Stimulated activated CD4-positive, alpha-beta T cell treated with anti-CD3 and anti-CD28 coated beads, Interleukin-1b, Interleukin-23, amount 100 ng/mL, for 1 hour (primary cell): ENCODE measurements at places on chromosomes 2 and 18.

DNA sequence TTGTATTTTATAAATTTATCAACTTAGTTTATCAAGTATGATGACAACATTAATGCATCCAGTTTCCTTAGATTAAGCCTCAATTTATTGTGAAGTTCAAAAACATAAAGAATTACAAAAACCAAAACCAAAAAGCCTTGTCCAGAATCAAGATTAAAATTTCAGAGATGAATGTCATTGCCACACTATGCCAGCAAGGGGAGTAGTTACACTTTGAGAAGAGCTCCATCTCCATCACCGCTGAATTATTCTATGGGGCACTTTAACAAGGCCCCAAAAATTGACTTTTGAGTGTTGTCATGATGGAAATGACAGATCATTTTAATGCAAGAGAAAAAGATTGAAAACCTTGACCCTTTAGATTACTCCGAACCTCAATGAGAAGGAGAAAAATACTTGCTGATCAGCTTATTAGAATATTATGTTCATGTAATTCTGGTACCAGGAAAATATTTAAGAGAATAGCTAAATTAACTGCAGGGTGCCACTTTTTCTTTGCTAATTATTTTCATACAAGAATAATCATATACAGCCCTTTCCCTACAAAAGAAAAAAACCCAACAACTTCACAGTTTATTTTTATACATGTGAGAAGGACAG, 152.5 kb upstream of the AQP4 start:
- no peak for DNase-seq

DNA sequence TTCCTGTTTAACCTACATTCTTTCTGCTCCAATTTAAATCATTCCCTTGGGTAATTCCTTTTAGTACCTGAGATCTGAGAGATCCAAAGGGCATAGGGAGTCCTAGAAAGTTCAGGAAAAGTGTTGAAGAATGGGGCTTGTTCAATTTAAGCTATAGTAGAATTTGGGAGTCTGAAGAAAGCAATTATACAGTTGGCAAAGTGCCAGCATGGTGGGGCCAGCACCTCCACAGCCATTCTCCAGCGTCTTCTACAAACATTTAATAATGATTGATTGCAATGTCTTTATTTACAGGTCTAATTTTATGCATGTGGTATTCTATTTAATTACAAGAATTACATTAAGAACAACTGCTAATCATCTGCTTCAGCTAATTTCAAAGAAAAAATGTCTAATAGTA, 957.7 kb upstream of the GYPC start:
- DNase-seq: no peak

DNA sequence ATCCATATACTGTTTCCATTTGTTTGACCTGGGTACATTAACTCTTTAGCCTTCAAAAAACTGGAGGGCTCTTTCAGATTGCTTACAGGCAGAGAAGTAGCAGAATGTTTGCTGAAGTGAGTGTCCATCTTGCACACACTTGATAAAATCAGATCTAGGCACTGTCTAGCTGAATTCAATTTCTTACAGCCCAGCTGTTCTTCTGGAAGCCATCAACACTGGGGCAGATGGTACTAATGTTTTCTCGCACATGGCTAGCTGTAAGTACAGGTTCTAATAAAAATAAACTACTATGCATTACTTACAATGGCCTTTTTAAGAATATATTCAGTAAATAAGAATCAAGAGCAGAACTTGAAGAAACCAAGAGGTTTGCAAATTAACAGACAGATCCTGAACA, 175.9 kb downstream of the NBAS start:
- DNase-seq: no peak

DNA sequence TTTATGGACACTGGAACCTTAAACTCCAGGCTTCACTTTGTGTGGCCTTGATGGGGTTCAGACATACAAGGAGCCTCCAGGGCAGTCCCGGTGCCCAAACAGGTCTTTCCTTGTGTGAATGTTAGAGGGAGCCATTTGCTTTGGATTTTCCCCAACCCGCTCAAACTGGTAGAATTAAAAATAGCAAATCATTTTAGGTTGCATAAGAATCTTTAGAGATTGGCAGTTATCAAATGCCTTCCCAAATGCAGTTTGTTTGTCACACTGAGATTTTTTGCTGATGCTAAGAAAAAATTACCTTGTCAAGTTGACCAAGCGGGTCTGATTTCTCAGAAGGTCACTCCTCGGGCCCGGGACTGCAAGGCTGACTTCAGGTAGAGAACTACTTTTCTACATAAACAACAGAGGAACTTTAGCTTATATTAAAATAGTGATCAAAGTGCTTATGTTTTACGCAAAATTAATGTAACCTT, 36.4 kb downstream of the ATP6V1C2 start:
- no peak for DNase-seq

- DNase-seq: no peak
These were observed 221.7 kb upstream of the SH3BP4 start for GRCh38 chr2:234730066-234730640.

GRCh38 chr2:128788636-128789220, 470.1 kb upstream of the HS6ST1 start:
- DNase-seq: no peak

DNA sequence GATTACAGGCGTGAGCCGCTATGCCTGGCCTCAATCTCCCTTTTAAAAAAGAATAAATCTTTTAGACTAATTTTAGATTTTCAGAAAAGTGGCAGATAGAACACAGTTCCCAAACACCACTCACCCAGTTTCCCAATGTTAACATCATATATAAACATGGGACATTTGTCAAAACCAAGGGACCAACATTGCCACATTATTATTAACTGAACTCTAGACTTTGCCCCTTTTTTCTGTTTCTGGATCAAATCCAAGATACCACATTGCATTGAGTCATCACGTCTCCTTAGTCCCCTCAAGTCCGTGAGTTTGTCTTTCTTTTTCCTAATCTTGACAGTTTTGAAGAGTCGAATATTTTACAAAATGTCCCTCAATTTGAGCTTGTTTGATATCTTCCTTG, 2.4 kb downstream of the C2orf42 start:
- no peak for DNase-seq

DNA sequence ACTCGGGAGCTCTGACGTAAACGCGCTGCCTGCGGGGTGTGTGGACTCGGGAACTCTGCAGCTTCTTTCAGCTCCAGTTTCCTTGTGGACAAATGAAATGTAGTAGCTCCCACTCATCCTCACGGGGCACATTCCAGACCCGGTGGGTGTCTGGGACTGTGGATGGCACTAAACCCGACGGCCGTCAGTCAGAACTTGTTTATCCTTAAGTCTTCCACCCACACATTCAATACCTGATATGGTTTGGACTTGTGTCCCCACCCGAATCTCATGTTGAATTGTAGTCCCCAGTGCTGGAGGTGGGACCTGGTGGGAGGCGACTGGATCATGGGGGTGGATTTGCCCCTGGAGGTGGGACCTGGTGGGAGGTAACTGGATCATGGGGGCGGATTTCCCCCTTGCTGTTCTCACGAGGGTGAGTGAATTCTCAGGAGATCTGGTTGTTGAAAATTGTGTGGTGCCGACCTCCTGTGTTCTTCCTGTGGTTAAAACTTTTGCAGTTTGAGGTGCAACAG, 81.2 kb upstream of the SNTG2 start:
- no peak for DNase-seq

DNA sequence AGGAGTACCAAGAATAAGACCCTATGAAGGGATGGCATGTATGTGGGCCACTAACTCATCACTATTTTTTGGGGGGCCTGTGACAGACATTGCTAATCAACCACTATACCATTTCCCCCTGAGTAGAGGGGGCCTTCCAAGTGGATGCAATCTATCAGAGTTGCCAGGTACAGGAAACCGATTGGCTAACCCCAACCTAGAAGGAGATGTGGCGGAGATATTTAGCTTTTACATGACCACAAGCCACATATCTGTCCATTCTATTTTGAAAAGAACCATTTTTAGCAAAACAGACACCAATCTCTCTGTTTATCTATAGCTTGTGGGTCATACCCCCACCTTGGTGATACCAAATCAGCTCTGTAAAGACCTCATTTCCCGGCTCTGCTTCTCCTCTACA, 51.0 kb downstream of the PAX8 start:
- no peak for DNase-seq

GRCh38 chr2:168661863-168662256, 140.6 kb upstream of the NOSTRIN start:
- no peak for DNase-seq

DNA sequence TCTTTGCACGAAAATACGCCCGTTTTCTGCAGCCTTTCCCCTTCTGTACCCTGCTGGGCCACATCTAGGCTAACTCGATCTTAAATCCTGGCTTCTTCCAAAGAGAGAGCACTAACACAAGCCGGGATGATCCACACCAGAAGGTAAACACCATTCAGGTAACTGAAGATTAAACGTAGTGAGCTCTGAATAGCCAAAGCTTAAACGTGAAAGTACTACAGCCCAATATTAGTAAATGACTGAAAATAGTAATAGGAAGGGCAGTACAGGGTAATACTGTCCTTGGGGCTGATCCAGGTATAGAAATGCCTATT, 422 bp upstream of the MRPL53 start:
- no peak for DNase-seq

GRCh38 chr2:141187075-141187439, 943.8 kb downstream of the LRP1B start:
- no peak for DNase-seq

DNA sequence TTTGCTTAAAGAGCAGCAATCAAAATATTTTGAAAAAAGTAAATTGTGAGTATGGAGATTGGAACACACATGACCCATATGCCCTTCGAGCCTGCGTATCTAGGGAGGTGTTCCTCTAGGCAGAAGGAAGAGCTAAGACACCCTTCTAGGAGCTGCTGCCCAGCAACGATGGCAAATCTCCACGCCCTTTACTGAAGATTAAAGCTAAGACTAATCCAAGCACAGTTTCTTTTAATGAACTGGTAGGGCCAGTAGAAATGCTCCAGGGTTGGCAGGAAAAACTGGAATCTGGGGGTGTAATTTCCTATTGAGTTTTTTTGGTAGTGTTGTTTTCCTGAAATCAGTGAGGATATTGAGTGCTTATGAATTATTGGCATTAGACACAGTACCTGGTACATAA, 712 bp upstream of the SERPINB13 start:
- no peak for DNase-seq

DNA sequence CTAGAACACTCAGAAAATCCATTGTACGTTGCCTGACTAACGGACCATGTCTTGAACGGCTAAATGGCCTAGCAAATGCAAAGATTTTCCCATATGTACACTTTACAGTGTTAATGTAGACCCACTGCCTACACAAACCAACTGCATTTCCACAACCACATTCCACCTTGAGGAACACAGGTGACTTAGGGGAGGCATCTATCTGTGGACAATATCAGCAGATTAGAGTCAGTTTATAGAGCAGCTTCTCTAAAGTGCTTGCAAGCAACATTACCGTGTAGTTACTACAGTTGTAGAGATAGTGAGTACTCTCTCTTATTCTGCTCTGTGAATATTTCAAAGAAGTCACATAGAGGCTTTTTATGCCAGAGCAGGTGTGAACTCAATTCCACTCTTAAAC, 139.6 kb downstream of the TCF4 start:
- DNase-seq: no peak

DNA sequence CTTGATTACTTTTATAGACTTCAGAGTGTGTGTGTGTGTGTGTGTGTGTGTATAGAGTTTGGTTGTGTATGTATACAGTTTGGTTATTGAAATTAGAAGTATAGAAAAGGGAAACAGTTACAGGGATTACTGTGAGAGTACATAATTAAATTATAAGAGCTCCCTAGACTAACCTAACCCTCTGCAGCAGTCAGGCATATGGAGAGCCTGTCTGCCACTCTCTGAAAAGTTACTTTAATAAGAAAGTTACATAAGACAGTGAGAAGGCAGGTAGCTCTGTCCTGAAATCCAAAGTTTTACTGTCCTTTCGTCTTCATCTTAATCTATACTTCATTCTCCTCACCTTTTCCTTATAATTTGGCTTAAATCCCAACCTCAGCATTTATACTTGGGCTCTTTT, 71.5 kb upstream of the EPB41L5 start:
- no peak for DNase-seq

GRCh38 chr18:22829781-22830180, 103.3 kb upstream of the RBBP8 start:
- DNase-seq: no peak

DNA sequence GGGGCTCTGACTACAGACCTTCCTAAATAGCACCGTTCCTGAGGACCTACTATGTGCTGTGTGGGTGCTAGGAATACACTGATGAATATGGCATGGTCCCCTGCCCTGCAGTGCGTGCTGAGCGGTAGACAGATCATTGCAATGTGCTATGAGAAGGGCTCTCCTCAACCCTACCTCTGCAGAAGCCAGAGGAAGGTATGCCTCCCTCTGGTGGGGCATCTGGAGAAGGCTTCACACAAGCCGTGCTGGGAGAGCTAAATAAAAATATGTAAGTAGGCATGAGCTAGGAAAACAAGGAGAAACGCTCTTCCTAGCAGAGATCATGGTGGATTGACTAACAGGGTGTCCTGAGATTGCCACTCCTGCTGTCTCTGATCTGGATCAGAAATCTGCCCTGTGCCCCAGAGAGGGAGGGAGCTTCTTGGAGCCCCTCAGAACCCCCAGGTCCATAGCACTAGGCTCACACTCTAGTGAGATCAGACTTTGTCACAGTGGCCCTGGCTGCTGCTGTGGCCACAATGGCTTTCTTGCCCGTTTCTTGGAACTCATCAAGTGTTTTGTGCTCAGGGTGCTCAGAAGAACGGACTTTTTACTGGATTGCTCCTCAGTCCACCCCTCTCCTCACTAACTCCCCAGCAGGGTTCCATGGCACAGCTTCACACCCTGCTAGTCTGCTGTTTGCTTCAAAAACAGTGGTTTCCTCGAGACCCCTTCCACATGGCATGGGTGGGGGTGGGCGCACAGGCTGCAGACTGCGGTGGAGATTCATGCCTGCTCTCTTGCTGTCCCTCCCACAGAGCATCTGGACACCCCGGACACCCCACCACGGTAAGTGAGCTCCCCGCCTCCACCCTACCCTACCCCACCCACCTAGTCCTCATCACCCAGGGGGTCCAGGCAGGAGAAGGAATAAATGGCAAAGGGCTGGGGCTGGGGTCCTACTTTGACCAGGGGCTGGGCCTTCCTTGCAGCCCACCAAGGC, 14.2 kb downstream of the SIGLEC15 start:
- DNase-seq: no peak

DNA sequence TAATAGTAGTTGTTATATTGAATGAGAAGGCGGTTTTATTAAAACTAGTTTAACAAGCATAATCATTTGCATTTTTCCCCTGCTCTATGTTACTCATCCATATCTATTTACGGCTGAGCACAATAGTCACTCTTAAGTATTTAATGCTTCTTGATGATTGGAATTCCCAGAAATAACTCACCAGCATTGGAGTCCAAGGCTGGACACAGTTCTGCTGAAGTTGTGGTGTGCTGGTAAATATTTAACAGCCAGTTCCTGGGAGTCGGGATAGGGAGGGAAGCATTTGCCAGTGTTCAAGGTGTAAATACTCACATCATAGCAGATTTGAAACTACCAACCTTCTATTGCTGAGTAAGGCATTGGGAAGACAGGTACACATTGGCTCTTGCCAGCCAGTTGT, 315.1 kb downstream of the MTX2 start:
- DNase-seq: no peak
